ENCODE measurements at places on chromosomes 6 and 20. TPM values are rescaled to one million over a fixed set of nuclear protein-coding genes. Genes with fewer than 3 reads are reported as not detected.

The COL12A1 gene
- polyA plus RNA-seq: 2.8 TPM

The JPH2 gene
- not detected for polyA plus RNA-seq

The BPIFA3 gene
- polyA plus RNA-seq: not detected

The TRIM15 gene
- not detected for polyA plus RNA-seq

The ZNF184 gene
- 5.2 TPM for polyA plus RNA-seq

The MYLK2 gene
- polyA plus RNA-seq: not detected

The NR2E1 gene
- not detected for polyA plus RNA-seq

The EBF4 gene
- polyA plus RNA-seq: not detected

The MYLK4 gene
- polyA plus RNA-seq: 0.27 TPM

The NKAPL gene
- polyA plus RNA-seq: 6.6 TPM

The SLC22A23 gene
- 0.60 TPM for polyA plus RNA-seq

The NEURL2 gene
- polyA plus RNA-seq: not detected

The BYSL gene
- 13.2 TPM for polyA plus RNA-seq

The TAGAP gene
- polyA plus RNA-seq: 0.39 TPM

The TBXT gene
- not detected for polyA plus RNA-seq

The TEAD3 gene
- polyA plus RNA-seq: 0.19 TPM

The OPRL1 gene
- polyA plus RNA-seq: not detected

The HTR1B gene
- polyA plus RNA-seq: not detected

The GRM1 gene
- polyA plus RNA-seq: 200 TPM

The PLN gene
- not detected for polyA plus RNA-seq

The GNAS-AS1 gene
- polyA plus RNA-seq: not detected

The OR2J2 gene
- not detected for polyA plus RNA-seq

The CST4 gene
- polyA plus RNA-seq: not detected

The CPNE5 gene
- 22.8 TPM for polyA plus RNA-seq

The RBM39 gene
- 138 TPM for polyA plus RNA-seq

The MEI4 gene
- 1.1 TPM for polyA plus RNA-seq

The SCRT2 gene
- polyA plus RNA-seq: 0.36 TPM

The REM1 gene
- polyA plus RNA-seq: not detected

The PAQR8 gene
- 18.2 TPM for polyA plus RNA-seq

The GMPR gene
- polyA plus RNA-seq: 55.6 TPM

The UBR2 gene
- 8.8 TPM for polyA plus RNA-seq

The VNN1 gene
- polyA plus RNA-seq: 1.6 TPM

Measured in Purkinje cell (primary cell).